ENCODE measurements at places on chromosomes 1 and 21.

DNA sequence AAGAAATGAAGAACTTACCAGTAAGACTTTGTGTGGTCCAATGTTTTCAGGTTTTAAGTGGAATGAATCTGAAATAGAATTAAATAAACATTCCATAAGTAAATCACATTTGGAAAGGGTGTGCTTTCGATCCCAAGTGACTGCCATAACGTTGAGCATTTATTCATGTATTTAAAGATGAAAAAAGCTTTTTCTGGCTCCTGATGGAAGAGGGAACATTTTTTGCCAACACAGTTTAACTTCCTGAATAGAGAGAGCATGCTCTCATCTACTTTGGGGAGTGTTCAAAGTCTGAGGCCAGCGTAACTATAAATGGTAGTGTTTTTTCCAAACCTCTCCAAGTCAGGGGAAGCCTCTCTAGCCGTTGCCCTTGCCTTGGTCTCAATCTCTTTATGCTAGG lies 55.8 kb downstream of the GNG12 start:
- DNase-seq: no peak

DNA sequence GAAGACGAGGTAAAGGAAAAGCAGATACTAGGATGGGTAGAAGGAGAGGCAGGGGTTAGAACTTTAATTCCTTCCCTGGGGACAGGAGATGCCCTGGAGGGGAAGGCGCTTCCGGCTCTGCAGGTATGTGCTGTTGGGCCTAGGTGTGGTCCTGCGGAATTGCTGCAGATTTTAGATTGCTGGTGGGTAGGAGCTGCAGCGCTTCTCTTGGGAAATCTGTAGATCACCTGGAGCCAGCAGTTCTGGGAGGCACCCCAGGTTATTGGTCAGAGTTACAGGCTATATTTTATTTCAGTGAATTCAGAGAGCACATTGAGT lies 1.1 kb downstream of the MGST3 start:
- DNase-seq: no peak

- DNase-seq: peak; percentile 85
These were observed 141.5 kb downstream of the PAPPA2 start for GRCh38 chr1:176604461-176604860.

DNA sequence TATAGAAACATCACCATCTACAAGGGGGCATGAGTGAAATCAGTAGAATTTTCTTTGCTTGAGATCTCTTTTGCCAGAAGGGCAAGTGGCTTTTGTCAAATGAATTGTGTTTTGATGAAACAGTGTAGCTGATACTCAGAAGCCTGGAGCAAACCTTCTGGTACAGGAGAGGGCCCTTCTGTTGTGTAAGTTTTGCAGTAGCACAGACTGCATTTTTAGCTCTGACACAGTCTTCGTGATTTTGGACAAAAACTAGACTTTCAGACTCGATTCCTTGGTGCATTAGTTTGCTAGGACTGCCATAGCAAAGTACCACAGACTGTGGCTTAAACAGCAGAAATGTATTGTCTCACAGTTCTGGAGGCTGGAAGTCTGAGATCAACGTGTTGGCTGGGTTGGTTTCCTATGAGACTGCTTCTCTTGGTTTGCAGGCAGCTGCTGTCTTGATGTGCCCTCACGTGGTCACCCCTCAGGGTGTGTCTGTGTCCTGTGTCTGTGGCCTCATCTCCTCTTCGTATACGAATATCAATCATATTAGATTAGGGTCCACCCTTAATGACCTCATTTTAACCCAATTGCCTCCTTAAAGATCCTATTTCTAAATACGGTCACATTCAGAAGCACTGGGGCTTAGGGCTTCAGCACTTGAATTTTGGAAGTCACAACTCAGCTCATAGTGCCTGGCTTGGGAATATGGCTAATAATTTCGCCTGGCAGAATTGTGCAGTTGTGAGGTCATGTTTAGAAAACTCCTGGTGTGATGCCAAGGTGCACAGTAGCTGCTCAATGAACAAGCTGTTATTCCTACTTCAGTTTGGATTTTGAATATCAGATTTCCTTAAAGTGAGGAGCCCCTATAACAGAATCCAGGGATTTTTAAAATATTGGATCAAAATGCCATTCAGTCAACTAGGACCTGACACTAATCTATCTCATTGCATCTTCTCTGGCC lies 21.2 kb upstream of the DISC1 start:
- DNase-seq: no peak

DNA sequence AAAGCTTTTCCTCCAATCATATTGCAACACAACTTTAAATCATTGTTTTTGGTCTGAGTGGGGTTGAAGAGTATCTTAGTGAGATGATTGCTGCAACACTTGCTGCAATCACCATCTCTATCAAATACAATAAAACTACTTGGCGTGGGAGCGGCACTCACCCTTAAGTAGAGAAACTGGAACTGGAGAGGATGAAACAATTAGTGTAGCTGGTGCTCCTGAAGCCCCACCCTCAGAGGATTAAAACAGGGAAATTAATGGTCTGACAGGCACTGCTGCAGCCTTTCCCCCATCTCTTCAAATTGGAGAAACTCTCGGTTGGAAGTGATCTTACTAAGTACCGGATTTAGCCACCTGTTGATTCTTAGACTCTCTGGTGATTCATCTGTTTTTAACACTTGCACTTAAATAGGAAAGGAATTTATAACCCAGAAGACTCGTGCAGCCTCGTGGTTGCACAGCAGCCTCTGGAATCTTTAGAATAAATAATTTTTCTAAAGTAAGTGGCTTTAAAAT lies 80.5 kb upstream of the KIF26B start:
- peak; percentile 65 for DNase-seq

DNA sequence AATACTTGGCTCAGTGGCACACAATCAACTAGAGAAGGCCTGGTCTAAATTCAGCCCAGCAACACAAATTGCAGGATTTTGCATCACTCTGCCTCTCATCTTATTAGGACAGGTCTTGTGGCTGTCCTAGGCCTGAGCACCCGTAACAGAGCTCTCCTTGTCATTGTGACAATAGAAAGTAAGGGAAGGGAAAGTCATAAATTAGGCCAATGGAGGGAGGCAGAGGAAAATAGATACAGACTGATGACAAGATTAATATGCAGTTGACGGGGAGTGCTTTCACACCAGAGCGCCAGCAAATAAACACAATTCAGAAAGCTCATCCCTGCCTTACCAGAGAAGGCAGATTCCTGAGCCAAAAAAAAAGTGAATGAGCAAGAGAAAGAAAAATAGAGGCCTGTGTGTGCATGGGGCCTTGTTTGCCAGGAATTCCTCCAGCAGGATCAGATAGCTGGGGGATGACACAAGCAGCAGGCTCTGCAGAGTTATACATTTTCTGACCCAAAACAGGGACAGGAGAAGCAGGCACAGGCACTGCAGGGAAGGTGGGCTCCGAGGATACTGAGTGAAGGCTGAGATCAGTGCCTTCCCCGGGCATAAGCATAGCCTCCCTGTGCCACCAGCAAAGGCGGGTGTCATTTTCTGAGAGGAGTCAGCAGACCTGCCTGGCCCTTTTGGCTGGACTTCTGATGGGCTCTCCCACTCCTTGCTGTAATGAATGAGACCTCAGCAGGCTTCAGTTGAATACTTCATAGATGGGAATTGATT lies 110.0 kb upstream of the SPAG17 start:
- DNase-seq: no peak
